ENCODE measurements at places on chromosomes 7 and 10.

DNA sequence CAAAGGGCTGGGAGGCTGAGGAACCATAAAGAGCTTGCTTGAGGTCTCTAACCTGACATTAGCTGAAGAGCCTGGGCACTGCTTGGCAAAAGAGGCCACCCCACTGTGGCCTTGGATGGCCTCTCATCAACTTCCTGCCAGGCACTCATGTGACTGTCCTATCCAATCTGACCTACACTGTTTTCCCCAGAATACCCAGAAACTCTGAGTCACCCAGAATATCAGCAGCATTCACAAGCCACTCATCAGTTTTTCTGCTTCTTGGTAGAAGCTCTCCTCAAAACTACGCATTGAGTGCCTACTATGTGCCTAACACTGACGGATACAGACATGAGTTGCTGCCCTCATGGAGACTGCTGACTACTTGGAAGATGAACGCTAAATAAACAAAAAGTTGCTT is 4.1 kb upstream of the NT5C2 start:
- no peak for DNase-seq

GRCh38 chr7:47581438-47581803 is 490 bp downstream of the TNS3 start:
- DNase-seq, result no peak

GRCh38 chr10:79184145-79184625 is 115.4 kb downstream of the ZMIZ1 start:
- no peak for DNase-seq

GRCh38 chr10:78432583-78432982 is 398.9 kb downstream of the RPS24 start:
- DNase-seq, result no peak

DNA sequence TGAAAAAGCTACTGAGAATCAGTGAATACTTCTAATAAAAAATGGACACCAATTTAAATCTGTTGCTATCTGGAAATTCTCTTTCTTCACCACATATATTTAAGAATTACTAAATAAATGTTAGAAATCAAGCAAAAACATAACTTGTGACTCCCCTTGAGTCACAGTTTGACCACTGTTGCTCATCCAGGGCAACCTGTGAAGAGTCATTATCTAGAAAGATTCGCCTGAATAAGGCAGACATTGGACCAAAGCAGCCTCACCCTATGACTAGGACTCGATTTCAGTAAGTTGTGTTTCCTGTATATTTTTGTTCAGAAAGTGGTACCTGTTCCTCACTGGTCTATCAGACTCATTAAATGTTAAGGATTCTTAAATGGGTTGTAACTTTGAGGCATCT is 572.4 kb downstream of the ATRNL1 start:
- no peak for DNase-seq
